ENCODE measurements at places on chromosomes 4 and X. TPM values are rescaled to one million over a fixed set of nuclear protein-coding genes. Genes with fewer than 3 reads are reported as not detected.

PCDH11X gene
- polyA plus RNA-seq = not detected

SCRG1 gene
- 0.47 TPM for polyA plus RNA-seq

OPHN1 gene
- 5.9 TPM for polyA plus RNA-seq

GLUD2 gene
- polyA plus RNA-seq = 1.6 TPM

CT45A3 gene
- polyA plus RNA-seq = not detected

IDUA gene
- 13.2 TPM for polyA plus RNA-seq

H2AZ1 gene
- 335 TPM for polyA plus RNA-seq

PRSS12 gene
- polyA plus RNA-seq = 139 TPM

SERTM2 gene
- polyA plus RNA-seq = not detected

MAGEA4 gene
- not detected for polyA plus RNA-seq

TAF7L gene
- polyA plus RNA-seq = 0.13 TPM

DCAF12L2 gene
- polyA plus RNA-seq = not detected

SHROOM2 gene
- polyA plus RNA-seq = 1.1 TPM

TBL1X gene
- 11.3 TPM for polyA plus RNA-seq

PAGE1 gene
- polyA plus RNA-seq = not detected

RAI2 gene
- not detected for polyA plus RNA-seq

GAGE13 gene
- polyA plus RNA-seq = not detected

MRPS18C gene
- polyA plus RNA-seq = 16.4 TPM

SPANXN3 gene
- not detected for polyA plus RNA-seq

NXF2 gene
- polyA plus RNA-seq = not detected

HMGB3 gene
- 22.3 TPM for polyA plus RNA-seq

CT83 gene
- polyA plus RNA-seq = not detected

TMPRSS11A gene
- polyA plus RNA-seq = not detected

PRICKLE3 gene
- 6.9 TPM for polyA plus RNA-seq

TIMM17B gene
- polyA plus RNA-seq = 68.4 TPM

VCX3B gene
- not detected for polyA plus RNA-seq

TEC gene
- polyA plus RNA-seq = 0.20 TPM

TKTL2 gene
- not detected for polyA plus RNA-seq

GPR119 gene
- polyA plus RNA-seq = not detected

SEC24D gene
- 84.3 TPM for polyA plus RNA-seq

SOWAHB gene
- 0.04 TPM for polyA plus RNA-seq

GPRIN3 gene
- 0.01 TPM for polyA plus RNA-seq

CXCL8 gene
- polyA plus RNA-seq = 1.1 TPM

F11 gene
- not detected for polyA plus RNA-seq

SHISA3 gene
- polyA plus RNA-seq = 0.07 TPM

DNAAF6 gene
- polyA plus RNA-seq = not detected

SYP gene
- polyA plus RNA-seq = 0.07 TPM

STK32B gene
- polyA plus RNA-seq = 5.6 TPM

EFHC2 gene
- not detected for polyA plus RNA-seq

IRF2 gene
- polyA plus RNA-seq = 28.3 TPM

FMR1NB gene
- not detected for polyA plus RNA-seq

SSX4B gene
- polyA plus RNA-seq = not detected

RNF175 gene
- not detected for polyA plus RNA-seq

SERPINA7 gene
- polyA plus RNA-seq = not detected

FRMD7 gene
- not detected for polyA plus RNA-seq

S100P gene
- polyA plus RNA-seq = 0.06 TPM

PLP1 gene
- 1.9 TPM for polyA plus RNA-seq

SYTL4 gene
- polyA plus RNA-seq = 3.3 TPM

RAB41 gene
- not detected for polyA plus RNA-seq

HERC5 gene
- polyA plus RNA-seq = 0.20 TPM

TRPC5OS gene
- polyA plus RNA-seq = not detected

SULT1B1 gene
- polyA plus RNA-seq = not detected

HEPH gene
- 8.6 TPM for polyA plus RNA-seq

C4orf36 gene
- 3.0 TPM for polyA plus RNA-seq

SULT1E1 gene
- not detected for polyA plus RNA-seq
